ENCODE measurements at places on chromosomes 2 and 18.
A peak's percentile ranks its signal among the peaks of the same experiment; 100 is the strongest.

DNA sequence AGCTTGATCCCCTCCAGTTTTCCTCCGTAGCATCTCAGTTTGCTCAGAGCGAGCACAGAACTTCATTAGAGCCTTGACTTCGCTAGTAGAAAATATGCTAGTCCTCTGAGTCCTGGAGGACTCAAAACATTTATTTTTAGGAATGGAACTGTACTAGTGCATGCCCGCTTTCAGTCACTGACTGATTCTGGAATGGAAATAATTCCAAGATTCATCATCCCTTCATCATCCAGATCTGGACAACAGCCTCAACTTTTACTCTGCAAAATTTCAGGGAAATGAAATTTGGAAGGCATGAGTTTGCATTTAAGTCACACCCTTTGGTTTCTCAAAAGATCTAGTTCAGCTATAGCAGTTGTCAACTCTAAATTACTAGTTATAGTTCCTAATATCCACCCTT, 304.6 kb downstream of the XIRP2 start:
- no peak for DNase-seq

DNA sequence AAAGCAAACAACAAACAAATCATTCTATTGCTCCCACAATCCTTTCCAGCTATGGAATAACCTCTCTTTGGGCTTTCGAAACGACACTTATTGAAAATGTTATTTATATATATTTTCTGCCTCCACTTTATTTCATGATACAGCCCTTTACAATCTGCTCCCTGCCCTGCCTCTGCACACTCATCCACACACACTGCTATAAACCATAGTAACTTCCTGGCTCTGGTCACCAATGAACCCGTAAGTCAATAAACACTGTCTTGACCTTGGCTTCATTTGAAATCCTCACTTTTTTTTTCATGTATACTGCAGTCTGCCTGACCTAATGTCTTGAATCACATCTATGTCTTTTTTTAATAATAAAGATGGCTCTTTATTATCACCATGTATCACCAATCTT, 161.5 kb downstream of the SLC39A10 start:
- no peak for DNase-seq

DNA sequence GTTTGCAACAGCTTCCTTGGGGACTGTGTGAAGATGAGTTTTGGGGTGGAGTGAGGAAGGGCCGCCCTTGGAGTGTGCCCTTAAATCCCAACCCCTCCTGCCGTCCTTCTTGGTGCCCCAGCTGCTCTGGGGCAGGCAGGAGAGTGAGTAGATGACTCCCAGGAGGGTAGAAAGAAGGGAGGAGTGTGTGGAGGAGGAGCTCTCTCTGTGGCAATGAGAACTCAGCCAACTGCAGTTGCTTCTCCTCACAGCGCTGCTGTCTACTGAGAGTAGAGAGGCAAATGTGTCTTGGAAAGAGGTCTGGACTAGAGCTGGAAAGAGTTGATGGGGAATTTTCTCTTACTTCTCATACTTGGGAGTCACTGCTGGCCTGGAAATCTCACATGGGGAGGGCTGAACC, 21.8 kb upstream of the SIX2 start:
- no peak for DNase-seq

- no peak for DNase-seq
Observed at GRCh38 chr2:153487448-153487847, 8.9 kb upstream of the RPRM start.

DNA sequence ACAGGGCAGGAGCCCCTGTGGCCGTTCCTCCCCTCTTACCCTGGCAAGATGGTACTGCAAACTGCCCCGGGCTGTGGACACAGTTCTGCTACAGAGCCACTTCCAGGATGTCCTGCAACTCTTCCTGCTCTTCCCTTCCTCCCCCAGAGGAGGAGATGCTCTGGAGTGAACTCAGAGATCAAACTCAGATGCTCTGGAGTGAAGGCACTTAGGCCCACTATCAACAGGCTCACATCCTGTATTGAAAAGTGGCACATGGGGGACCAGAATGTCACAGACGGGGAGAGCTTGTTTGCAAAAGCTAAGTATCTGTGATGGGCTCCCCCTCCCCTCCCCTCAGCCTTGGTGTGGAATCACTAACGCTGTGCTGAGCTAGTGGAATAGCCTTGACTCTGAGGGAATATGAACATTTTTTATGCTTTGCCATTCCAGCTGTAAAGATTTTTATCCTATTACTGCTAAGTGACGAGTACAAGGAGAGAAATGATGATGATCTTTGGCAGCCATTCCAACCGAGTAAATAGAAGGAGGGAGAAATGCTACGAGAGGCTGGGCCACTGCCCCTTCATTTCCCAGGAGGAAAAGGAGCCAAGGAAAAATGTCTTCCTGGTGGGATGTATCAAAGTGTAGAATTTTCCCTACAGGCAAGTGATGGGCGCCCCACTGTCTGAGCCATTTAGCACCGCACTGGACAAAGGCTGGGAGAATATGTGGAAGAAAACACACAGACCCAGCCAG, 152.6 kb downstream of the GALNT14 start:
- DNase-seq: no peak

DNA sequence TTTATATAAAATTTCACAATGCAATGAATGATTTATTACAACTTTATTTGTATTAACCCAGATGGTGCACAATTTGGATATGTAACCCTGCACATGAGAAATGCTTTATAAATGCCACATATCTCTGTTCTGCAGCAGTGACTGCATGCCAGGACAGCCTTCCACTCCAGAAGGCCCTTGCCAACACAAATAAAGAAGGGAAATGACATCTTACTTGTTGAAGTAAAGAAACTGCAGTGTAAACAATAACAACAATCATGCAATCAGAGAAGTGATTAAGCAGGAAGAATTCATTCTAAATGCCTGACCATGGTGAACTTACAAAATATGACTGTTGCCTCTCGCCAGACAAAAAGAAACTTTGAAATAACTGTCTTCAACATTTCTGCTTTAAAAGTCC, 129.9 kb upstream of the CHST9 start:
- DNase-seq: no peak

- DNase-seq: no peak
Observed at GRCh38 chr2:100303744-100304143, 18.6 kb downstream of the LONRF2 start.

GRCh38 chr2:145028101-145028920, 508.4 kb upstream of the ZEB2 start:
- DNase-seq: no peak

GRCh38 chr2:238573065-238573778, 146.5 kb downstream of the ASB1 start:
- DNase-seq: peak; percentile 3

- DNase-seq: no peak
Observed at GRCh38 chr2:7530001-7530400, 612.8 kb downstream of the RNF144A start.

DNA sequence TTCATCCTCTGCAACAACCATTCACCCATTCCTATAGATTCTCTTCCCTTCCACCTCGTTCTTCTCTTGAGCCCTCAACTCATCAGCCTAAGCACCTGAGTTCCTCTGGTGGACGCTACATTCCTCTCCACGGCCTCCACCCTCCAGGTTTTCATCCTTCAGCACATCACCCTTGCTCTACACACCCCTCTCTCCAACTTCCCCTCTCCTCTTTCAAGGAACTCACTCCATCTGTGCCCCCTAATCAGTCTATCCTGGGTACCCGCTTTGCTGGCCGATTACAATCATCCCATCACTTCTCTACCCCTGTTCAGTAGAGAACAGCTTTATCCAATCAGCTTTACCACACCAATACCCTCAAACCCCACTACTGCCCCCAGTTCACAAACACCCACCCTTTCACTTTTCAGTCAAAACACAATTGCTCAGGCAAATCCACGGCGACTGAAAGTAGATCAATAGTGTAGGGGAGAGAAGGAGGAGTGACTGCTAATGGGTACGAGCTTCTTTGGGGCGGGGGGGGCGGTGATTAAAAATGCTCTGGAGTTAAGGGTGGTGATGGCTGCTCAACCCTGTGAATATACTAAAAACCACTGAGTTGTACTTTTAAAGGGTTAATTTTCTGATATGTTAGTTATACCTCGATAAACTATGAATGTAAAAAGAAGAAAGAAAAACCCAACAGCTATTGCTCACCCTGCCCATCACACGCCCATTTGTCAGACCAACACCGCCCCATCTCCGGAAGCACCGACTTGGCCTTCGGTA, 857 bp downstream of the DYM start:
- peak; percentile 22 for DNase-seq

DNA sequence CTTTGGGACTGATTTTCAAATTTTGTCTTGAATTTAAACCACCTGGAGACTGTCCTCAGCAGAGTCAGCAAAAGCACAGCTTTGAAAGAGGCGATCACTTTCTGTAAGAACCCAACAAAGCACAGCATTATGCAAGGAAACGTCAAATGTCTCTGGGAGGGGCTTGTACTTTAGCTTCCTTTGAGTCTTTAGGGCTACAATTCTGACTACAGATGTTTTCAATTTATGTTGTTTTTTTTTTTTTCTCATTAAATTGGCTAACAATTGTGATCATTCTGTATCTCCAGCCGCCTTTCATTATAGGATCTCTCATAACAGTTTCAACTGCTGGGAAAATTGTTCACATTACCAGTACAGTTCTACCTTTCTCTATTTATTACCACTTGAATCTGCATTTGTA, 48.3 kb downstream of the COL3A1 start:
- no peak for DNase-seq

DNA sequence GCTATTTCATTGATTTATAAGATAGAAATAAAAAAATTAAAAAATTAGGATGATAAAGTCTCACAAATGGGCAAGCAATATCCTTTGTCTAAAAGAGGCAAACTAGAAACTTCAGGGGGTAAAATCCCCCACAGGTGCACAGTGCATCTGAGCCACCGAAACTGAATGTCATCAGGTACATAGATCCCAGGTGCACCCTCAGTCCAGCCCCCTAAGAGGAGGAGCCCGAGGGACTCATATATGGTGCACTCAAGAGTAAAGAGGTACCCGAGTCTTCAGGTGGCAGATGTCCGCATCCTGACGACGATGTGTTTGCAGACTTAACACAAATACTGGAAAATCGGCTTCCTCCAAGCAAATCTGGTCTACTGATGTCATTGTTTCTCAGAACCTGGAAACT, 11.3 kb downstream of the QPCT start:
- DNase-seq: no peak

- DNase-seq: no peak
Observed at GRCh38 chr2:34731292-34731691, 1132.2 kb upstream of the FAM98A start.

- DNase-seq: no peak
Observed at GRCh38 chr2:109176928-109177327, 47.9 kb downstream of the SH3RF3 start.

DNA sequence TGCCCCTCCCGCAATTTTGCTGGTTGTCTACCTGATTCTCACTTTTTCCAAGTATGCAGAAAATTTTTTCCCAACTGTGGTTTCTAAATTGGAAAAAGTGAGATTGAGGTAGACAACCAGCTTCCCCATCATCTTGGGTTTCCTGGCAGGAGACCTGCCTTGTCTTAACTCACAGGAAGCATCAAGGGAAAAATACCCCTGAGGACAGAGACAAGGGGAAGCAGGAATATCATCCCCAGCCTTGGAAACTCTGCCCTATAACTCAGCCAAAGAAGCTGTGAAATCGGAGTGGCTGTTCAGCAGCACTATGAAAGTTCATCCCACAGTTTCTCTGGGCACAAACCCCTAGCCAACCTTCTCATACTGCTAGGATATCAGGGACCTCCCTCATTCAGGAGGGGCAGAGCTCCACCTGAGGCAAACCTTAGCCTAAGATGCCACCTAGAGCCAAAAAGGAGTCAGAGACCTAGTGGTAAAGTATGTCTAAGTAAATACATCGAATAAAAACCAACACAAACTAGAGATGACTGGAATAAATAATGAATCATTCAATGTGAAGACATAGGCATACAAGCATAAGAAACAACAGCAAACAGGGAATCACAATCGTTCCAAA, 68.2 kb downstream of the ZSWIM2 start:
- DNase-seq: no peak

- DNase-seq: no peak
Observed at GRCh38 chr18:24497031-24497754, 36.8 kb downstream of the HRH4 start.

GRCh38 chr2:194714541-194714940, 942.5 kb upstream of the SLC39A10 start:
- no peak for DNase-seq

GRCh38 chr2:83113953-83114352, 1345.1 kb downstream of the SUCLG1 start:
- DNase-seq: no peak

- no peak for DNase-seq
Observed at GRCh38 chr2:233395687-233396086, 41.4 kb downstream of the DGKD start.

DNA sequence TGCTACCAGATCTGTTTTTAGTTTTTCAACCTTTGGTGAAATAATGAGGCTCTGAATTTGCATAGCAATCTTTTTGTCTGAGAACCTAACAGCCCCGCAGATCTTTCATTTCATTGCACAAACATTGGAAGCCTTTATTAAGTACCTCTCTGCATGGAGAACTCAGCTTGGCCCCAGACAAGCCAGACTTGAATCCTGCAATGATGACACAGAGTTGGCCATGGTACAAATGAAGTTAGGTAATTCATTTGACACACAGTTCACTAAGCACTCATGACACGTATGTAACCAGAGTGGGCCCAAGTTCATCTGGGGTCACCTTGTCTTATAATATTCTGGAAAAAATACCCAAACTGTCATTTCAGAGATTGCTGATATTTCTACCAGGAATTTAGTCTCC, 439.1 kb upstream of the ID2 start:
- no peak for DNase-seq

- DNase-seq: no peak
Observed at GRCh38 chr2:5254791-5255332, 437.3 kb upstream of the SOX11 start.

DNA sequence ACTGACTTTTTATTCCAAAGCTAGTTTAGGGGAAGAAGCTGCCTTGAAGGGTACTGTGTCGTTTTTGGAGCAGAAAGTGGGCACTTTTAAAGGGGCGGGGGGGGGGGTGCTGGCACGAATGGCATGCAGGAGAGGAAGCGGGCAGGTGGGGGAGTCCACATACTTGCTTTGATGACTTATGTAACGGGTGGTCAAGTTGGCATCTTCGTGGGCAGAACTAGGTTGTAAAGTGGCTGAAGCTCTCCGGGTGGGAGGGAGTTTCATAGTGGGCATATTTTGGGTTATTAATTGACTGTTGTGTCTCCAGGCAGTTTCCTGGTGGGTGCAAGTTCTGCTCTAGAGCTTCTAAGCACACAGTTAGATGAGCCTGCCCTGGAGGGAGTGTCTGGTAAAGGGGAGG, 19.9 kb downstream of the PCARE start:
- DNase-seq: no peak

- no peak for DNase-seq
Observed at GRCh38 chr2:132641819-132642218, 28.2 kb downstream of the LYPD1 start.

- DNase-seq: no peak
Observed at GRCh38 chr2:207778298-207778882, 8.7 kb upstream of the FZD5 start.

GRCh38 chr2:158774681-158775080, 20.4 kb upstream of the DAPL1 start:
- DNase-seq: no peak

DNA sequence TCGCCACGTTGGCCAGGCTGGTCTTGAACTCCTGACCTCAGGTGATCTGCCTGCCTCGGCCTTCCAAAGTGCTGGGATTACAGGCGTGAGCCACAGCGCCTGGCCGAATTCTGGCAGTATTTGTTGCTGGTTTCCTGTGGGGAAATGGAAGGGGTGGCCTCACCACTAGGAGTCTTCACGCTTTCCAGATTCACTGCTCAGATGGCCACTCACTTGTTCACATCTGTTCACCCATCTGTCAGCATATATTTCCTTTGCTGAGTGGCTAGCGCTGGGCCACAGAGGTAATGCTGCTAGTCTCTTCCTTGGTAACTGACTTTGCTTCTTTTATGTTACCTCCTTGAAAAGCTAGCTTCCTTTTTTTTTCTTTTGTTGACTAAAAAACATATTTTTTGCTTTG, 27.2 kb downstream of the TMEM177 start:
- DNase-seq: no peak

Measured in stimulated activated CD4-positive, alpha-beta T cell treated with anti-CD3 and anti-CD28 coated beads, Interleukin-12 subunit alpha, Interleukin-12 subunit beta, amount 100 ng/mL, for 48 hours (primary cell).